Uterus (tissue), 4 donors: ENCODE measurements at places on chromosomes 2 and 18.

DNA sequence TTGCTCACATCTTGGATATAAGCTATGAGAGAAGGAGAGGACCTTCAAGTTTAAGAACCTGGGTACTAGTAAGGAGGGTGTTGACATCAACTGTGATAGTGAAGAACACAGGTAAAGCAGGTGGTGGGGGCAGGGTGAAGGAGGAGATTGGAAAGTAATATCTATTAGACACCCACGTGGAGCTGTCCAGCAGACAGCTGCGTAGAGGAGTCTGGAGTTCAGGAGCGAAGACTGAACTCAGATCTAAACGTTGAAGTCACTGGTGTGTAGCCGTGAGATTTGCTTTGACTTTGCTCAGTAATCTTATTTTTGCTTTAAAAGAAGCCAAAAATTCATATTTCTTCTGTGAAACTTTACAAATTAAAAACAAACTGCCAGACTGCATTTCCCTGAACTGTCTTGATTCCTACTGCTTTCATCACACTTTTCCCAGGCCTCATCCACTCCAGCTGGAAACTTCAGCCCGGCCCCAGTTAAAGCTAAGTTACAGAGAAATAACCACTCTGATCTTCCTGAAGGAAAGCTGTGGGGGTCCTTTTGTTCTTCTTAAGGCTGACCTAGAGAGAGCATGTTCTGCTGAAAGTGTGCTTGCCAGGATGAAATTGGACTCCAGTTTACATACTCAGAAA is 533.3 kb downstream of the CNTNAP5 start:
- no peak for DNase-seq

DNA sequence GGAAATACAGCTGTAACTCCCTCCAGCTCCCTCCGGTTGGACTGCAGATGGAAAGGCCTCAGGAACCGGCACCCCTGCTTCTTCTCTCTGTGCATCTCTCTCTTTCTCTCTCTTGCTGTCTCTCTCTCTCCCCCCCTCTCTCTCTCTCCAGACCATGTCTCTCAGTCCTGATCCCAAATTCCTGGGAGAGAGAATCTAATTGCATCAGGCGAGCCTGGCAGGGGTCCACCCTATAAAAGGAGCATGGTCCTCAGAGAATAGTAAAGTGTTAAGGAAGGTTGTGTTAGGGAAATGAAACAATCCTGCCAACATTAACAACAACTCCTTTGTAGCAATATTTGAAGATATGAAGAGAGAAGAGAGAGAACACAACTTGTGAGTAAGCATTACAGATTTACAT is 36.7 kb downstream of the VIT start:
- DNase-seq, result no peak

DNA sequence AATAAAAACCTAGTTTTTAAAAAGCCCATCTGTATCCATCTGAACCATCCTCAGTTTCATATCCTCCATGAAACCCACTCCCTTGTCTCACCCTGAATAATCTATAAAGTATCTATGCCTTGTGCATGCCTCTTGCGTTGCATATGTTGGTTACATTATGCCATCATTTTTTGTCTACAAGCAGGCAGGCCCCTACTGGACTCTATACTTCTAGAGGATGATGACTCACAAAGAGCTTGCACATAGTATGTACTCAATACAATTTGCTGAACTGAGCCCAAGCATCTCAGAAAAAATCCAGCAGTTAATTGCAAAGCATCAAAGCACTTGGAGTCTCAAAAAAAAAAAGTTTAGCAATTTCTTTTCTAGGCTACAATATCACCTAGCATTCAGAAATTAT is 95.6 kb downstream of the DYM start:
- no peak for DNase-seq

DNA sequence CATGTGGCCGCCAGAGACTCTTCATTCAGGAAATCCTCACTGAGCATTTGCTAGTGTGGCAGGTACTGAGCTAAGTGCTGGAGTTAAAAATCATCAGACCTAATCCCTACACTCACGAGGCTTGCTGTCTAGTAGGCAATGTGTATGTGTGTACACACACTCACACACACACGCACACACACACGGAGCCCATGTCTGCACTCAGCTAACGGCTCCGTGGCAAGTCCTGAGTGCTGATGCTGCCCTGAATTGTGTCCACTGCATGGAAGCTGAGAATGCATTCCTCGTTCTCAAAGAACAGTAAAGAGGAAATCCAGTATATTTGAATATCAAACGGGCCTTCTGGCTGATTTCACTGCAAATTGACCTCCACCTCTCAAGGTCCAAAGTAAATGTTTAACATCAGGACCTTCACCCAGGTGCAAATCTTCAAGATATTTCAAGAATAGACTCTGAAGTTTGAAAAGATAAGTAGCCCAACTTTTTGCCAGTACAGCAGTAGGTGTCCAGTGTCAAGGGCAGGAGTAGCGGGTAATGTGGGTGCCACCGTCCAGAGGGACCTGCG is 136.1 kb upstream of the TTC39C start:
- DNase-seq, result no peak

DNA sequence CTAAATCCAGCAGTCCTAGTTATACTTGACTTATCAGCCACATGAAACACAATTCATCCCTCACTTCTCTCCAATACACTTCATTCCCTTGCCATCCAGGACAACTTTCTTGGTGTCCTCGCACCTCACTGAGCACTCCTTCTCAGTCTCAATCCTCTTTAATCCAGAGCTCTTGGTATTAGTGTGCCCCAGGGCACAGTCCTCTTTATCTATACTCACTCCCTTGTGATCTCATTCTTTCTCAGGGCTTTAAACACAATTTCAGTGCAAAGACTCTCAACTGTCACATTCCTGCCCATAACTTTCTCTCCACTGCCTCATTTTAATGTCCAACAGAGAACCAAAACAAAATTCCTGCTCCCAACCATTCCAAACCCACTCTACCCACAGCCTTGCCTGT is 60.8 kb upstream of the SPOPL start:
- DNase-seq, result no peak

DNA sequence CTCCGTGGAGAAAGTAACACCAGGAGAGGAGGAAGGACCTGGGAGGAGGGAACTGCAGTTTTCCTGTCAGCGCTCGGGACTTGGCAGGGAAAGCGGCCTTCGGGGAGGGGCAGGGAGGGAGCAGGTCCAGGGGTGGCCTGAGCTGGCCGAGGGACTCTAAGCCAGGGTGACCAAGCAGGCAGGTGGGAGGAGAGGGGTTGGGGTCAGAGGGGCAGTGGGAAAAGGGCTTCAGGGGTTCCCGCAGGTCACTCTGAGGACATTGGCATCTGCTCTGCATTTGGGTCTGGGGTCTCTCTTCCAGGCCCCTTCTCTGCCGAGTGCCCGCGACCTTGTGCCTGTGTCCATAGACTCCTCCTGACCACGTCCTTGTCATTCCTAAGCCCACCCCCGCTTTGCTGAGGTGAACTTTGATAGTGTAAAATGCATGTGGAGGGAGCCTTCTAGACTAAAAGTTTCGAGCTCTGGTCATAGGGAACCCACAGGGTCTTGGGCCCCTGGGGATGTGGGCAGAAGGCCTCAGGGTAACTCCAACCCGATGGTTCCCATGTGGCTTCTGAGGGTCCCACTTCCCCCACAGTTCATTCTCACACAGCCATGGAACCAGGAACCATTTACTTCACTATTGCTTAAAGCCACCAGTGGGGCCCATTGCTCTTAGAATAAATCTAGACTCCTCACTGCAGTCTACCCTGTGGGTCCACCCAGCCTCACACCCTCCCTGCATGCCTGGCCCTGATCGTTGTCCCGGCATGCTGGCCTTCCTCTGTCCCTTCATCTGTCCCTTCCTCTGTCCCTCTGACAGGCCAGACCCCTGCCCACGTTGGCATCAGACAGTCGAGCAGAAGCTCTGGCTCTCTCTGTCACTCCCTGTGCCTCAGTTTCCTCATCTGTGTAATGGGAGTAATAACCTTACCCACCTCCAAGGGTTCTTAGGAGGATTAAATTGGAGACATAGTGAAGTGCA is 229.2 kb downstream of the SEPTIN10 start:
- DNase-seq, result peak; percentile 12

DNA sequence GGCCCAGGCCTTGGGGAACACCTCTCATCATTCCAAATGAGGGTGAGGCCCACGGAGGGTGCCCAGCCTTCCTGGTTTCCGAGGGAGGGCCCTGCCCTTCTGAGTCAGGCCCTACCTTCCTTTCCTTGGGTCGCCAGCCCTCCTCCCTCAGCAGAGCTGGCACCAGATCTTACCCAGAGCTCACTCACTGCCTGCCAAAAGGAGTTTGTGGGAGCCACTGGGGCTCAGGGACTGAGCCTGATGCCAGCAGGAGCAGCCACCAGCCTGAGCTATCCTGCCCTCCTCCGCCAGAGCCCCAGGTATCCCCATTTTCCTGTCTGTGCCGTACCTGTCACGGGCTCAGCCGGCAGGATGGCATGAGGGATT is 64.1 kb downstream of the NRP2 start:
- no peak for DNase-seq
